ENCODE measurements at places on chromosomes 2 and 18. TPM values are rescaled to one million over a fixed set of nuclear protein-coding genes. Genes with fewer than 3 reads are reported as not detected.

The ELOA2 gene
- 0.03 TPM for polyA plus RNA-seq

The RGPD3 gene
- polyA plus RNA-seq: 0.38 TPM

The SKOR2 gene
- polyA plus RNA-seq: 0.03 TPM

The SLC14A1 gene
- 6.8 TPM for polyA plus RNA-seq

The KIF5C gene
- 4.0 TPM for polyA plus RNA-seq

The GFPT1 gene
- 36.6 TPM for polyA plus RNA-seq

The MC5R gene
- 0.11 TPM for polyA plus RNA-seq

The HMSD gene
- 1.2 TPM for polyA plus RNA-seq

The GPR155 gene
- polyA plus RNA-seq: 8.5 TPM

The ATP6V1C2 gene
- 7.1 TPM for polyA plus RNA-seq

The CCDC150 gene
- polyA plus RNA-seq: 31.4 TPM

The ALLC gene
- not detected for polyA plus RNA-seq

The FRZB gene
- 9.8 TPM for polyA plus RNA-seq

The EN1 gene
- 0.13 TPM for polyA plus RNA-seq

The ABCG8 gene
- 1.1 TPM for polyA plus RNA-seq

The KIAA2012 gene
- 0.08 TPM for polyA plus RNA-seq

The UXS1 gene
- 80.5 TPM for polyA plus RNA-seq

The TMEM37 gene
- polyA plus RNA-seq: 45.1 TPM

The SERPINB10 gene
- 0.38 TPM for polyA plus RNA-seq

The ACKR3 gene
- 75.9 TPM for polyA plus RNA-seq

The TRIM54 gene
- polyA plus RNA-seq: 3.6 TPM

The GPR17 gene
- polyA plus RNA-seq: 4.8 TPM

The ANO7 gene
- polyA plus RNA-seq: 3.4 TPM

The UGGT1 gene
- polyA plus RNA-seq: 34.5 TPM

The POTEC gene
- polyA plus RNA-seq: 0.07 TPM

The TCF23 gene
- polyA plus RNA-seq: 0.76 TPM

The CCT4 gene
- 188 TPM for polyA plus RNA-seq

The HJURP gene
- polyA plus RNA-seq: 17.3 TPM

The CHST9 gene
- 3.7 TPM for polyA plus RNA-seq

The STAT4 gene
- polyA plus RNA-seq: 13.1 TPM

The SP140 gene
- polyA plus RNA-seq: 0.24 TPM

The SNRPD1 gene
- 161 TPM for polyA plus RNA-seq

The GALNT5 gene
- polyA plus RNA-seq: 0.43 TPM

The GRHL1 gene
- polyA plus RNA-seq: 7.3 TPM

The KCNG2 gene
- 0.46 TPM for polyA plus RNA-seq

The NETO1 gene
- polyA plus RNA-seq: 0.73 TPM

The RESP18 gene
- not detected for polyA plus RNA-seq

The B4GALT6 gene
- 14.3 TPM for polyA plus RNA-seq

The CHN1 gene
- polyA plus RNA-seq: 28.5 TPM
